ENCODE measurements at places on chromosomes 12 and 14. TPM values are rescaled to one million over a fixed set of nuclear protein-coding genes. Genes with fewer than 3 reads are reported as not detected.

TMBIM4 gene
- total RNA-seq, result 89.7 TPM

CCDC184 gene
- 0.18 TPM for total RNA-seq

FGF6 gene
- total RNA-seq, result not detected

GEMIN2 gene
- total RNA-seq, result 10.6 TPM

E2F7 gene
- 10.3 TPM for total RNA-seq

GRCh38 chr12:12081836-12082497, 11.2 kb downstream of the BCL2L14 start:
- H3K4me1 ChIP-seq, result peaks cover 3% of the 10 kb centered on the region
- H3K27ac ChIP-seq, result no peak overlapping the region
- no peaks in the 10 kb centered on the region for H3K27me3 ChIP-seq
- H3K4me3 ChIP-seq, result no peak overlapping the region
- DNase-seq, result peak; percentile 55

CLECL1 gene
- total RNA-seq, result not detected

RPL10L gene
- not detected for total RNA-seq

Measured in IMR-90 (cell line).